Stimulated activated CD4-positive, alpha-beta T cell treated with anti-CD3 and anti-CD28 coated beads, Interleukin-1b, Interleukin-23, amount 100 ng/mL, for 1 hour (primary cell): ENCODE measurements at places on chromosomes 5 and 9.

GRCh38 chr9:36959681-36960574 is 74.1 kb downstream of the PAX5 start:
- DNase-seq: no peak

DNA sequence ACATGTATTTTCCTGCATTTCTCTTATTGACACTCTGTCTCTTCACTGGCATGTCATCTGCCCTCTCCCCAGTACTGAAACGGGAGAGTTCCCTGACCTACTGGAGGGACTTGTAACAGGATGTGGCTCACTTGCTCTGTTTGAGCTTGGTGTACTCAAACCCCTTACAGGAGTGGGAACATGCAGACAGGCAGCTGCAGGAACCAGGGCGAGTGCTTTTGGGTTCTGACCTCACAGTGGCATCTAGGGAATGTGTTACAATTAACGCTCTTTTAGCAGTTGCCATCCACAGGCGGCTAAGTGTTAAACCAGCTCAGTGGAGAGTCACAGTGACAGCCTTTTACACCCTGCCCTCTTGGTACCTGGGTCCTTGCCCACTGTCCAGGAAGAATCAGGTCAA is 300.3 kb upstream of the GRAMD2B start:
- DNase-seq: no peak

DNA sequence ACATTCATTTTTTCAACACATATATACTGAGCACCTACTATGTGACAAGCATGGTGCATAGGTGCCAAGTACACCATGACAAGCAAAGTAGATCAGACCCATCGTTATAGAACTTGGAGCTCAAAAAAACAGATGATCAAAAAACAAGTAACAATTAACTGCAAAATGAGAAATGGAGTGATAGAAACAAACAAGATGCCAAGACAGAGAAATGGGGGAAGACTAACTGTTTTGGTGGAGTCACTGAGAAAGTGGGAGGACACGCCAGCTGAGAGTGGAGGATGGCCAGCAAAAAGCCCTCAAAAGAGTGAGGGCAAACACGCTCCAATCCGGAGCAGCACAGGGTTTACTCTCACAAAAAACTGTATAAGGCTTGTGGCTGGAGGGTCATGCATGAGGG is 50.6 kb downstream of the TTC39B start:
- DNase-seq: no peak

GRCh38 chr9:135503371-135504261 is 3.1 kb downstream of the MRPS2 start:
- DNase-seq: no peak

- no peak for DNase-seq
These were observed 20.0 kb upstream of the CREBRF start for GRCh38 chr5:173035904-173036707.

DNA sequence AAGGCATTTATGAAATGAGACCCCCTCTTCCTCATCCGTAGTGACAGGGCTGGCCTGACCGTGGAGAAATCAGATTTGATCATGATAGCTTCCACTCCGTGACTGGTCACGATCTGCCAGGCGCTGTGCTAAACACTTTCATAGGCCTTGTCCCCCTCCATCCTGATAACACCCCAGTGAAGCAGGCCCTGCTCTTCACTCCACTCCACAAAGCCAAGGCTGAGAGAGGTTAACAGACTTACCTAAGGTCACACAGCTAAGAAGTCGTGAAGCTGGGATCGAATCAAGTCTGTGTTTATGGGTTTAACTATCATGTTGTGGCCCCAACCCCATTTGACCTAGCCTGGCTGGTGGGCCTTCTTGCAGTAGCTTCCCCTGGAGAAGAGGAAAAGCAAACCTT is 53.3 kb upstream of the IL17B start:
- no peak for DNase-seq

GRCh38 chr5:124604419-124604818 is 142.0 kb downstream of the ZNF608 start:
- no peak for DNase-seq

DNA sequence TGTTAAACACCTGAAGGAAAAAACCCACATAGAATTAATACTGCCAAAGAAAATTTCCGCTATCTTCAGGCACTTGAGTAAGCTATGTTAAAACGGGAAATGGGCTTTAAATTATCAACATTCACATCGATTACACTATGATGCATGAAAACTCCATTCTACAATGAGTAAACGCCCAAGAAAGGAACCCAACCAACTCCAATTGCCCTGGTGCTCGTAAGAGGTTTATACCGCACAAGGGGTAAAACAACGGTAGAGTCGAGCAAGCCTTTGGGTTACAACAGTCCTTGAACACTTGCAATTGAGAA is 1.0 kb downstream of the AGTPBP1 start:
- DNase-seq: no peak

DNA sequence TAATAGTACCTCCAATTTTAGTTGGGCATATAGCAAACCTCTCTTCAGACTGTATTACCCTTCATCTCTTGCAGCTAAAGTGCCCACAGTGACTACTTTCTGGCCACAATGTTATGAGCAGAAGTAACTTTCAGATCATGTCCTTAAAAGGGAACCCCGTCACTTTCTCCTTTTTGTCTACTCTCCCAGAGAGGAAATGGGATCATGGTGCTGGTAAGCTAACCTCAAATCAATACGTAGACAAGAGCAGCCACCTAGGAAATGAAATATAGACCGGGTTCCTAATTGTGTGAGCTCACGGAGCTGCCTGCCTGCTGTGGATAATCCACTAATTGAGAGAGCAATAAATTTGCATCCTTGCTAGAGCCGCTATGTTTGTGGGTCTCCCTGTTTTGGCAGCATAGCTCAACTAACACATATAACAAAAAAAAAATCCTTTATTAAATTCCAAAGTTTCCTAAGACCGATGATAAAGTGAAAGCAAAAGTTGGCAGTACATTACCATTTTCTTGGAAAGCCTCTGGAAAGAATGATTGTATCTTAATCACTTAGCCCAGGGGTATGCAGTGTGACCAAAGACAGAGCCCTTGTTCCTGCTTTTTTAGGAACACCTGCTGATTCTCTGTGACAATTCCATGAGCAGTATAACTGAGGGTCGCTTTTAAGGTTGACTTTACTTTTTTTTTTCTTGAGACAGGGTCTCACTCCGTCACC is 5.6 kb upstream of the IL7R start:
- no peak for DNase-seq

GRCh38 chr9:106684940-106685695 is 177.8 kb upstream of the ZNF462 start:
- no peak for DNase-seq

DNA sequence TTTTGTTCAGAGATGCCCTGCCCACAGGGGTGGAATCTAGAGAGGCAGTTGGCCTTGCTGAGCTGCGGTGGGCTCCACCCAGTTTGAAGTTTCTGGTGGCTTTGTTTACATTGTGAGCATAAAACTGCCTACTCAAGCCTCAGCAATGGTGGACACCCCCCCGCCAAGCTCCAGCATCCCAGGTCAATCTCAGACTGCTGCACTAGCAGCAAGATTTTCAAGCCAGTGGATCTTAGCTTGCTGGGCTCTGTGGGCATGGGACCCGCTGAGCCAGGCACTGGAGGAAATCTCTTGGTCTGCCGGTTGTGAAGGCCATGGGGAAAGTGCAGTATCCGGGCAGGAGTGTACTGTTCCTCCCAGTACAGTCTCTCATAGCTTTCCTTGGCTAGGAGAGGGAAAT is 55.5 kb downstream of the MINAR2 start:
- DNase-seq: no peak

DNA sequence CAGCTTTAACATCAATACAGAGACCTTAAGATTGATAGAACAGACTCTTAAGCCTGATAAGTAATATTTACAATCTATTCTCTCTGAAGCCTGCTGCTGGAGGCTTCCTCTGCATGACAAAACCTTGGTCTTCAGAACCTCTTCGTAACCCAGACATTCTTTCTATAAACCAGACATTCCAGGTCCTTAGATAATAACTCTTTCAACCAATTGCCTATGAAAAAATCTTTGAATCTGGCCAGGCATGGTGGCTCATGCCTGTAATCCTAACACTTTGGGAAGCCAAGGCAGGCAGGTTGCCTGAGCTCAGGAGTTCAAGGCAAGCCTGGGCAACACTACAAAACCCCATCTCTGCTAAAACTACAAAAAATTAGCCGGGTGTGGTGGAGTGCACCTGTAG is 327.8 kb downstream of the ENC1 start:
- no peak for DNase-seq

GRCh38 chr5:98994611-98995010 is 65.8 kb upstream of the CHD1 start:
- no peak for DNase-seq

- DNase-seq: no peak
These were observed 2.3 kb upstream of the AK3 start for GRCh38 chr9:4743131-4743875.

GRCh38 chr9:78188594-78188993 is 47.3 kb upstream of the CEP78 start:
- no peak for DNase-seq

GRCh38 chr9:123548741-123549545 is 192.9 kb downstream of the CRB2 start:
- DNase-seq: peak; percentile 16

DNA sequence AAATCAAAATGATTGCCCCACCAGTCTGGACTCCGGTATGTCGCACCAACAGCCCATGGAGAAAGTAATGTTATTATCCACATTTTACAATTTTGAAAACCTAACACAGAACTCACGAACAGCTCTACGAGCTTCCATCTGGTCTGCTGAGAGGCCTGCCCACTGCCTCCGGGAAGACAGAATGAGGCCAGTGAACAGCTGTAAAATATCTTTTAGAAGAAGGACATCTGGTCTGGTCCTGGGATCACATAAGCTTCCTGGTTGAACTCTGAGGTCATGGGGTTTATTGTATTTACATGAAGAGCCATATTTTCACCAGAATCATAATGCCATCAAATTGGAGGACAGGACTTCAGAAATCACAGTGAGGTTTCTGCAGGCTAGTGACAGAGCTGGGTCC is 89.0 kb downstream of the FRMD3 start:
- DNase-seq: no peak

- DNase-seq: no peak
These were observed 62.5 kb upstream of the PLPP1 start for GRCh38 chr5:55597014-55597981.

- no peak for DNase-seq
These were observed 213.8 kb upstream of the ACTBL2 start for GRCh38 chr5:57696389-57696769.

- no peak for DNase-seq
These were observed 196.2 kb upstream of the SLC24A2 start for GRCh38 chr9:19985081-19985480.

DNA sequence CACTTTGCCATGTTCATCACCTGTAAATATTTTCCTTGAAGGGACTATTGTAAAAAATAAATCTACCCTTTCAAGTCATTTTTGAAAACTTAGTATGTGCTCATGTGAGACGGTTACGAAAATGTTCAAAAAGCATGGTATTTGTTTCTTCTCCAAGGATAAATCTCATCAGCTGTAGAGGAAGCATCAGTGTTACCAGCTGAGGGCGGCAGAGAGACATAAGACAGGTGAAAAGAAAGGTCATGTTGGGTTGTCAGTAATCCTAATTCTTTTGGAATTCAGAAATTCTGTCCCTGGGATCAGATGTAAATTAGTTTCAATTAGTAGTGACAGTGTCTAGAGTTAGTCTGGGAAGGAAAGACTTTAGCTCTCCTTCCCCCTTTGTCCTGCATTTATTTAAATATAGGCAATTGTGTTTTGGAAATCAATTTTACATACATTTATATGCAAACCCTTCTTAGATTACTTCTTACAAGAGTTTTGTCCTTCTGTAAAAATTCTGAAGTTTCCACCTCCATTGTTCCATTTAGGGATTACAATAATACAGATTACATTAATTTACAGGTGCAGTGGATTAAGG is 791.9 kb upstream of the CDH6 start:
- DNase-seq: no peak

- DNase-seq: no peak
These were observed 30.4 kb downstream of the RUSC2 start for GRCh38 chr9:35520364-35520710.

DNA sequence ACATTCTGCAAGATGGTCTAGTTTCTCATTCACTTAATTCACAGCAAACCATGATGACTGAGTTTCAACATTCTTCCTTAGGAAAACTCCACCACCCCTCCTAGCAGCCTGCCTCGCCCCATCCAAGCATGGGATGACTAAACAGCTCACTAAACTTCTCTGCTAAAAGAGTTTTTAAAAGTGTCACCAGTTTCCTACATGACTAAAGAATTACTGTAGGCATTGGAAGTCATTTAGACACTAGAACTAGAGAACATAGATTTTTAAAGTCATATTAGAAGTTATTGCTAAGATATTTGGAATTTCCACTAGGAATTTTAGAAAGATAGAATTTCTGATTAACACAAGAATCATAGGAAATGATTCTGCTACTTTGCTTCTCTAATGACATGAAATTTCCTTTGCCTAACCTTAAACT is 5.5 kb upstream of the ESM1 start:
- no peak for DNase-seq

DNA sequence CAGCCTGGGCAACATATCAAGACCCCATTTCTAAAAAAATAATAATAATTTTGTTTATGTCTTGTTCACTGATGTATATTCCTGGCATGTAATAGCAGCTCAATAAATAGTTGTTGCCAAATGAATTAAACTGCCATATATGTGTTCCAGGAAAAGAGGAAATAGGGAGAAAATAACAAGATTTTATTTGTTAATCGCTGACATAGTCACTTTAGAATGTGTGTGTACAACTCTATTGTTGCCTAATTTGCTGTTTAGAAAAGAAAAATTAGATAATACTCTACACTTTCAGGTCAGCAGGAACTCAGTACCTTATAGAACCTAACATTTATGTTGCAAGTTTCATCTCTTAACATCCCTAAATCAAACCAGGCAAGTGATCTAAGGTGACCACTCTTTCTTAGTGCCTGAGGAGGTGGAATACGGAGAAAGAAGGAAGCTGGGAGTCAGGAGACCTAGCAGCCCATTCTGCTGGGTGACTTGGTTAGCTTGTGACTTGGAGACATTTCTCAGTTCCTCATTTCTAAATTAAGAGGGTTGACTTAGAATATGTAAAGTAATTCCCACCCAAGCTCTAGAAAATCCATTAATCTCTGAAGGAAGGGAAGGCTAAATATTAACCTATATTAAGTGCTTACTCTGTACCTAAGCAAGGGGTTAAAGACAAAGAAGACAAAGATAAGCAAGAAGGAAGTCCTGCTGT is 110.3 kb upstream of the IQGAP2 start:
- DNase-seq: no peak

DNA sequence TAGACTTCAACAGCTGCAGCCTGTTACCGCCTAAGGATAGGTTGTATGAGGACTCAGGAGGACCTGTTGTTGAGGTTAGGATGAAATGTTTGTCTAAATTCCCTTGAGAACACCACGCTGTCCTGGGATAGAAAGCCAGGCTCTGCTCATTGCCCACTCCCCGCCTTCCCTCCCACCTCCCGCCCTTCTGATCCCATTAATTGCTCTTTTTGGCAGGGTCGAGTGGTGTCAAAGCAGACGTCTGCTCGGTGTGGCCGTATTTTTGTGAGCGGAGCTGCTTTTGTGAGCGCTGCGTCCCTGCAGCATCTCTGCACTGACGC is 62.3 kb downstream of the SPATA31C2 start:
- no peak for DNase-seq

DNA sequence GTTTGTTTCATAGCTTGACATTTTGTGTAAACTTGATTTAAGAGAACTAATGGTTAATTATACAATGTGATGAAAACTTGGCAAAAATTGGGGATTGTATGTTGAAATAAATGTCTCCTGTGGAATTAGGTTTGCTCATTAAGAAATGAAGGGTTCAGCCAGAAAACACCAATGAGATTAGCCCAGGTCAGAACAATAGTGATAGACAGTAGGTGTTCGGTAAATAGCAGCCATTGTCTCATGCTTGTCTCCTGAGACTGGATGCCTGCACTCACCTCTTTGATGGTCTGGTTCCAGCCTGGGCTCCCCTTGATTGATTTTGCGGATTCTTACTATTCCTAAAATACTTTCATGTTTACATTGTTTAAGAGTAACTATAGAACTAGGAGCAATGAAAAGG is 135.5 kb downstream of the FBN2 start:
- DNase-seq: no peak
